ENCODE measurements at places on chromosomes 12 and 14.
A peak's percentile ranks its signal among the peaks of the same experiment; 100 is the strongest.

GRCh38 chr14:101475456-101476257 lies 85.6 kb upstream of the DIO3 start:
- H3K36me3 ChIP-seq, result no peaks in the 10 kb centered on the region
- no peak overlapping the region for H3K27ac ChIP-seq
- H3K4me1 ChIP-seq, result peaks cover 18% of the 10 kb centered on the region
- H3K27me3 ChIP-seq, result no peaks in the 10 kb centered on the region

GRCh38 chr14:31596342-31597095 lies 35.3 kb downstream of the NUBPL start:
- H3K36me3 ChIP-seq, result peaks cover 12% of the 10 kb centered on the region
- H3K27ac ChIP-seq, result 0 out of 2 replicates have a peak overlapping the region, but pooled peaks have one; percentile 45
- no peak overlapping the region for H3K4me3 ChIP-seq
- no peak for DNase-seq

- H3K4me3 ChIP-seq, result peak overlapping the region; percentile 99
- no peak for DNase-seq
- H3K27me3 ChIP-seq, result peaks cover 24% of the 10 kb centered on the region
- peaks cover 6% of the 10 kb centered on the region for H3K36me3 ChIP-seq
These were observed 1.1 kb downstream of the DCTN2 start for GRCh38 chr12:57545809-57546437.

DNA sequence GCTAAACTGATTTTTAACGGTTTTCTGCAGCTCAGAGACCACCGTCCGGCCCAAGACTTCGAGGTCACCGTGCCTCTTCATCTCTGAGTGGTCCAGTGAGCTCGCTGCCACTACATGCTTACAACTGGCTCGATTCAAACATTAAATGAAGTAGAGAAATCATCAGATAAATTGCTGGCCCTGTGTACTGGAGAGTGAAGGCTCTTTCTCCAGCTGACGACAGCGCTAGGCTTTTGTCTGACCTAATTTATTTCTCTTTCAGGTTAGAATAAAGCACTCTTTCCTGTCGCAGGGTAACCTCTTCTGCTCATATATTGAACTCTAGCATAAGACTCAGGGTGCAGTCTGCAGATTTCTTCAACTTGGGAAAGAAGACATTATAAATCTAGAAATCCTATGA lies 6.4 kb downstream of the BCL11B start:
- H3K4me3 ChIP-seq, result no peak overlapping the region
- H3K27me3 ChIP-seq, result no peaks in the 10 kb centered on the region
- no peak for DNase-seq
- H3K36me3 ChIP-seq, result no peaks in the 10 kb centered on the region
- H3K4me1 ChIP-seq, result peaks cover 81% of the 10 kb centered on the region
- peak overlapping the region; percentile 86 for H3K27ac ChIP-seq

- no peak for DNase-seq
- H3K27me3 ChIP-seq, result no peaks in the 10 kb centered on the region
- no peak overlapping the region for H3K4me3 ChIP-seq
- H3K27ac ChIP-seq, result no peak overlapping the region
These were observed 28.4 kb downstream of the RAD9B start for GRCh38 chr12:110530511-110530910.

DNA sequence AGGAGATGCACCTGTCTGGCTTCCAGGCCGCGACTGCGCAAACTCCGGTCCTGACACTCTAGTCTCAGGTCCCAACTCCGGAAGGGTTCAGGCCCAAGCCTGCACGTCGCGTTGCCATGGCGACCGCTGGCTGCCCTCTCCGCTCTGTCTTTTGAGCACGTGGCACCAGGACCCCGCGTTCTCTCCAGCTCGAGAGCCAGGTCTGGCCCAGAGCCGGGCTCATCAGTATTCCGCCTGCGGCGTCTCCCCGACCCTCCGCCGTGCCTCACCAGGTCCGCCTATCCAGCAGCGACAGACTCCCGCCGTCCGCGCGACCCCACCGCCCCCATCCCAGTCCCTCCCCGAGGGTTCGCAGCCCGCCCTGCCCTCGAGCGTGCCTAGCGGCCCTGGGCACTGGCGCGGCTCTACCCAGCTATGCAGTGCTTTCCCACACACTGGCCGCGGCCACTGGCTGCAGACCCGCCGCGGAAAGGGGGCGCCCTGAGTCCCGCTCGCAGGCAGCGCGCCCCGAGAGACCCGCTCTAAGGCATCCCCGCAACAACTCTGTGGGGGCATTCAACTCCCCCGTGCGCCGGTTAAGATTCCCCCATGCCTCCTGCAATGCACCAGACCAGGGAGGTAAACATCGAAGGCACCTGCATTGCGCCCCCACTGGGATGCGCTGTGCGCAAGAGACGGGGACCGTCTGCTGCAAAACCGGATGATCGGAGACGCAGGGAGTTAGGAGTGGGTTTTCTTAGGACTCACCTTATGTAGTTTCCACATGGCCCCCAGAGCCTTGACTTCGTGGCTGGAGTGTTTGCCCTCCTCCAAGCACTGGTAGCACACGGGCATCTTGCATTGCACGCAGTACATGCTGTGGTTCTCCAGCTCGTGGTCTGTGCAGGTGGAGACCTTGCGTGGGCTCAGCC lies 1.3 kb downstream of the TRIM9 start:
- peaks cover 64% of the 10 kb centered on the region for H3K27me3 ChIP-seq
- H3K4me3 ChIP-seq, result peak overlapping the region; percentile 84
- peak; percentile 66 for DNase-seq
- H3K27ac ChIP-seq, result no peak overlapping the region
- no peaks in the 10 kb centered on the region for H3K36me3 ChIP-seq

DNA sequence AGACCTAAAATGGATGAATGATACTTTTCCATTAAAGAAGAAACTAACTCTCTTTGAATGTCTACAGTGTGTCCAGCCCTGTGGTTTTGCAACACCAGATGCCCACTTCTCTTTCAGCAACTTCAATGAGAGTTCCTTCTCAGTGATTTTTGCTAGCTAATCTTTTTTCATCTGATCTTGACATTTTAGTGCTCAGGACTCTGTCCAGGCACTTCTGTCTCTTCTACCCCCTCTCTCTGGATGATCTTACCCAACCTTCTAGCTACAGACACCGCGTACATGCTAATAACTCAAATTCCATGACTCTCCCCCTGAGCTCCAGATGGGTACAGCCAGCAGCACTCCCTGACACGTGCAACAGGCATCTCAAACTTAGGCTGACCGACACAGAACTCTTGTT lies 161.1 kb upstream of the FOXN3 start:
- H3K4me3 ChIP-seq, result no peak overlapping the region
- no peak for DNase-seq
- H3K4me1 ChIP-seq, result peaks cover 57% of the 10 kb centered on the region
- H3K36me3 ChIP-seq, result peaks cover 20% of the 10 kb centered on the region
- H3K27me3 ChIP-seq, result no peaks in the 10 kb centered on the region
- peak overlapping the region; percentile 79 for H3K27ac ChIP-seq

- peaks cover 12% of the 10 kb centered on the region for H3K36me3 ChIP-seq
- no peak overlapping the region for H3K27ac ChIP-seq
- no peaks in the 10 kb centered on the region for H3K27me3 ChIP-seq
- H3K4me1 ChIP-seq, result peaks cover 22% of the 10 kb centered on the region
These were observed 123.5 kb upstream of the ATF1 start for GRCh38 chr12:50640321-50640939.

DNA sequence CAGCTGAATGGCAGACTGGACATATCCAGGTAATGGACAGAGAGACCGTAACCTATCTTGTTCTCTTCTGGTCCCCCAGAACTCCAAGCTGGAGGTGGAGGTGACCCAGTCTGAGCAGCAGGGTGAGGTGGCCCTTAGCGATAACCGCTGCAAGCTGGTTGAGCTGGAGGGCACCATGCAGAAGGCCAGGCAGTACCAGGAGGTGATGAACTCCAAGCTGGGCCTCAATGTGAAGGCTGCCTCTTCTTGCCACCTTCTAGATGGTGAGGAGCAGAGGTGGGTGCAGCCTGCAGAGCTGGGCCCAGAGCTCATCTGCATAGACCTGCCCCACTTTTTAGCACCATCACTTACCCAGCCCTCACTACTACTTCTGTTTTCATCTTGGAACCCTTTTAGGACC lies 7.2 kb upstream of the KRT86 start:
- DNase-seq, result no peak
- H3K27ac ChIP-seq, result no peak overlapping the region
- no peak overlapping the region for H3K4me3 ChIP-seq
- 0 out of 2 replicates have a peak, but pooled peaks cover 3% of the 10 kb centered on the region for H3K36me3 ChIP-seq

DNA sequence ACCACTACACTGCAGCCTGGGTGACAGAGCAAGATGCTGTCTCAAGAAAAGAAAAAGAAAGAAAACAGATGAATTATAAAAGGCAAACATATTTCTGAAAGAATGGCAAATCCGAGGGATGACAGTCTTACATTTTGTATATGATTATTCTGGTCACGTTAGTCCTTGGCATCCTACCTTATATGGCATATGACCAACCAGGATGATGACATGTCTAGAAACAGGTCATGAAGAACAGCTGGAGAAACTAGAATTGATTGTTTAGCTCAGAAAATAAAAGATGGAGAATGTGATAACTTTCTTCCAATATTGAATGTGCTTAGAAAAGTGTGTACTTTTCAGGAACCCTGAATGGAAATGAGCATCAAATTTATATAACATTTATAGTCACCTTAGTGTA lies 19.2 kb downstream of the SLC2A14 start:
- no peaks in the 10 kb centered on the region for H3K27me3 ChIP-seq
- no peak overlapping the region for H3K27ac ChIP-seq
- H3K4me1 ChIP-seq, result peaks cover 36% of the 10 kb centered on the region
- no peak for DNase-seq

DNA sequence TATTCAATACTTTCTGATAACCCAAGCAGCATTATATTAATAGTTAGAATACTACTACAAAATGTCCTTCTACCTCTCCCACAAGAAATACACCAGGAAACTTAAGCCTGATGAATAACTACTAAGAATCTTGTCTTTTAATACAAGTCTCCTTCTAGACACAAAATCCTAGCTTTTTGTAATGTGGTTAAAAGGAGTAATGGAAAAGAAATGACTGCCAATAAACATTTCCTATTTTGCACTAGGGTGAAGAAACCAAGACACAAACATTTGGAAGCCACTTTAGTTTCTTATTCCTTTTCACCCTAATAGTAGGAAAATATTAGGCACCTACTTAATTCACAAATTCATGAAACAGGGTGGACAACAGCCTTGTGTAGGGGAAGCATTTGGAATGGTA lies 51.3 kb upstream of the TTC7B start:
- DNase-seq, result no peak
- H3K4me3 ChIP-seq, result no peak overlapping the region
- H3K27me3 ChIP-seq, result no peaks in the 10 kb centered on the region
- H3K27ac ChIP-seq, result no peak overlapping the region

DNA sequence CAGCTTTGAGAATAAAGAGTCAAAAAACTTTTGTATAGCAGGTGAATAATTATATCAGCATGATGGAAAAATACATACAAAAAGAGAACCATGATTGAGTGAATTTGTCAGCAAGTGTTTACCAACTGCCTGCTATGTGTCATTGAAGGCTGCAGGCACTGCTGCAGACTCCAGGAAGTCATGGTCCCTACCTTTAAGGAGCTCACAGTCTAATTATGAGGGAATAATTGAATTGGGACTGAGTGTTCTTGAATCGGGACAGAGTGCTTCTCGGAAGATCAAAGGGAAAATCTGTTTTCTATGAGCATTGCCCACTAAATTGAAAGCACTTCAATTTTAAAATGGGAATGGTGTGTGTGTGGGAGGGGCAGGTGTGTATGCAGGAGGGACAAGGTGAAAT lies 9.5 kb downstream of the OR10AD1 start:
- H3K27me3 ChIP-seq, result peaks cover 70% of the 10 kb centered on the region
- DNase-seq, result no peak
- H3K4me1 ChIP-seq, result 0 out of 2 replicates have a peak, but pooled peaks cover 7% of the 10 kb centered on the region

DNA sequence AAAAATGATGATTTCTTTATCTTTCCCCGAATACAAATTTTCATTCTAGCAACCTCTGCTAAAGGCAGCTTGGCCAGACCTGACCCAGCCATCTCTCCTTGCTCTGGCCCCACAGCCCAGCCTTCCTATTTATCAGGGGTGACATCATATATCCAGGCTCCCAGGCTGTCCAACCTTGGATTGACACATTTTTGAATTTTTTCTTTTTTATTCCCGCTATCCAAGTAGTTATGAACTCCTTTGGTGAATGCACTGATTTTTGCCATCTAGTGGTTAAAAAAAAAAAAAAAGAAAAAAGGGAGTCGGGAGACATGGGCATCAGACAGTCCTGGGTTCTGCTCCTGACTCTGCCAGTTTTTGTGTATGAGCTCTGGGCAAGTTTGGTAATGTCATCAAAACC lies 120.5 kb downstream of the PTPN11 start:
- H3K4me3 ChIP-seq, result no peak overlapping the region
- no peak overlapping the region for H3K27ac ChIP-seq
- no peak for DNase-seq
- H3K4me1 ChIP-seq, result peaks cover 11% of the 10 kb centered on the region
- H3K27me3 ChIP-seq, result 0 out of 2 replicates have a peak, but pooled peaks cover 3% of the 10 kb centered on the region
- H3K36me3 ChIP-seq, result no peaks in the 10 kb centered on the region

- H3K4me3 ChIP-seq, result peak overlapping the region; percentile 57
- H3K36me3 ChIP-seq, result no peaks in the 10 kb centered on the region
- H3K4me1 ChIP-seq, result peaks cover 1% of the 10 kb centered on the region
- H3K27me3 ChIP-seq, result peaks cover 27% of the 10 kb centered on the region
- no peak overlapping the region for H3K27ac ChIP-seq
These were observed 20.9 kb upstream of the KIF26A start for GRCh38 chr14:104117341-104118005.

GRCh38 chr12:386651-387050 lies 2.5 kb downstream of the KDM5A start:
- DNase-seq, result no peak
- H3K4me3 ChIP-seq, result no peak overlapping the region
- no peak overlapping the region for H3K27ac ChIP-seq

DNA sequence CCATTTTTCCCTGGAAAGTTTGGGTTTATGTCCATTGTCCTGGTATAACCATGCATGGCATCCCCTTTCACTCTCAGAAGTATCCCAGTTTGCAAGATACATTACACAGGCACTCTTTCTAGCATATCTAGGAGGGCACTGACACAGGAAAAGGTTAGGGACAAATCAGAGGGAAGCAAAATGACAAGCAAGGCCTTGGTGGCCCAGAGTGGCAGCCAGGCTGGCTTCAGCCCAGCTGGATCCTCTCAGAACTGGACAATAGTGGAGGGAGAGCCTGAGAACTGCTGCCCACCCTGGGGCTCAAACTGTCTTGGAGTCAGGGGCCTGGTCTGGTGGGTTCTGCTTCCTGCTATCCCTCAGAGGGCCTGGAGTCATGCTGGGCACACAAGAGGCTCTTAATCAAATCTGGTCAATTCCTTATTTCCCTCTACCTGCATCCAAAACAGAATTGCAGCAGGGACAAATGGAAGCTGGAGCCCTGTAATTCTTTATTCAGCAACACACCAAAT lies 2.6 kb downstream of the VDR start:
- H3K27ac ChIP-seq, result no peak overlapping the region
- peaks cover 80% of the 10 kb centered on the region for H3K27me3 ChIP-seq
- H3K4me1 ChIP-seq, result peaks cover 14% of the 10 kb centered on the region
- no peaks in the 10 kb centered on the region for H3K36me3 ChIP-seq
- H3K4me3 ChIP-seq, result no peak overlapping the region

DNA sequence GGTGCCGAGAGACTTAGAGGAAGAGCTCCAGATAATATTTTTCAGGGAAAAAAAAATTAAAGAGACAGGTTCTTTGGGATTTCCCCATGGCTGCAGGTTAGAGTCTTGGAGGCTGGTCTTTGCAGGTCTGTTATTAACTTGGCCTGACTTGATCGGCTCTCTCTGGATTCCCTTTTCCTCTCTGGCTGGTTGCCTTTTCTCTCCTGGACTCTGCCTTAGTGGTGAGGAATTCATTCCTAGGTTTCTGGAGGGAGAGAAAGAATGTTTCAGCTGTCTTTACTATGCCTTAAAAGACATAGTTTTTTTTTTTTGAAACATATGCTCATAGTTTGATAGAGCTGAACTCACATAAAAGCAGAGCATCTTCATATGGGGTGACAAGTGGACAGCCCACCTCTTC lies 336.3 kb downstream of the BMP4 start:
- no peaks in the 10 kb centered on the region for H3K27me3 ChIP-seq
- no peaks in the 10 kb centered on the region for H3K4me1 ChIP-seq
- no peaks in the 10 kb centered on the region for H3K36me3 ChIP-seq
- no peak for DNase-seq
